GM18507 (cell line): ENCODE measurements at places on chromosomes 16 and 17.

GRCh38 chr17:76234354-76234679 lies 6.0 kb downstream of the RNF157 start:
- no peak for DNase-seq

DNA sequence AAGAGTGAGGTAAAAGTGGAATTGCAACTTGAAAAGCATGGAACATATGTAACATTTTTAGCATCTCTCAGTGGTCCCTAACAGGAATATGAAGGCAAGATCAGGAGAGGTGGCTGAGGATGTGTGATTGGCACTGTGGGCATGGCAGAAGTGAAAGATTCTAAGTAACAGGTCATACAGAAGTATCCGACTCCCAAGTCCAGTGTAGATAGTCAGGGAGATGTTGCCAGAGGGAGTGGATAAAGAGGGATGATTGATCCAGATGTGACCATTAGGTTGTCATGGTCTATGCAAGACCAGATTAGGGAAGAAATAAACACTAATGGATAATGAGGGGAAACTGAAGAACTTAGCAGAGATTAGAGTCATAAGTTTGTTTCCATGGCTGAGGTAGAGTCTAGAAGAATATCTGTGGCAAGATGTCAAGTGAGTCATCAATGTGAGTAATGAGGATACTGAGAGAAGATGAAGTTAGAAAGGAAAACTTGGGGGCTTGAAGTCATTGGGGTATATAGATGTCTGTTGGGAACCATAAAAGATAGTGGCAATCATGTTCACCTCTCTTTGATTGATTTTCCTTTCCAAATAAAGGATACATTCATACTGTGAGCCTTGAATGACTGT lies 23.9 kb upstream of the CAPNS2 start:
- DNase-seq: no peak

DNA sequence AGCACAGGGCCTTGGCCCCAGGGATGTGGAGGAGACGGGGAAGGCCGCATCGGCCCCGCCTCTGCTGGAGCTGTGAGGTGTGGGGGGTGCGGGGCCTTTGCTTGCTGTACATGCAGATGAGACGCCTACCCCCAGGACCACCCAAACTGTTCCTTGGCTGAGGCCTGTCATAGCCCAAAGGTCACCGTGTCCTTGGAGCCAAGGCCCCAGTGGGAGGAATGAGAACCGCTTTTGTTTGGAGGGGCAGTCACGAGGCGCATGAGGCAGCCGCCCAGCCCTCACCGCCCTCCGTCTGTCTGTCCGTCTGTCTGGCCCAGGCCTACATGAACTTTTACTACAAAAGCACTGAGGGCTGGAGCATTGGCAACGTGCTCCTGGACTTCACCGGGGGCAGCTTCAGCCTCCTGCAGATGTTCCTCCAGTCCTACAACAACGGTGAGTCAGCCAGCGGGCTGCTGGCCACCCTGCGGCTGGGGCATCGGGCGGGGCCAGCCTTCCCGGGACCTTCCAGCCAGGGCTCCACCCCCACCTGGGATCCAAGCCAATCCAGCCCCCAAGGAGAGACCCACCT lies 8.8 kb downstream of the TAX1BP3 start:
- no peak for DNase-seq

- no peak for DNase-seq
These were observed 291.6 kb downstream of the MAP2K6 start for GRCh38 chr17:69706127-69706526.

DNA sequence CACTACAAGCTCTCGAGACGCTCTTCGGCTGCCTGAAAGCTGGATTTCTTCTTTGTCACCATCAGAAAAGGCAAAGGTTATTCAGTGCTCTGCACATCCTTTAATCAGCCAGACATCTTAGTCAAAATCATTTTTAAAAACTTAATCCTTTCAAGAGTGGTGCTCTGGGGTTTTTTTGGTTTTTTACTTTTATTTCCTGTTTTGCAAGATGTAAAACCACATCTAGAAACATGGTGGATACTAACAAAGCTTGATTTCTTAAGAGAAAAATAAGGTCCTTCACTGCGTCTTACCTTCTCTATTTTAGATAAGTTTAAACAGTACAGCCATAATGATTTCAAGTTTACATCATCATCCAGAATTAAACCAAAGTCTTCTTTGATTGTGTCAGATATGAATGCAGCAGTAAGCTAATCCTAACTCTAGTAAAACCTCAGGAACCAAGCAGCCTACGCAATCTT lies 6.3 kb downstream of the ANKRD11 start:
- DNase-seq: no peak

GRCh38 chr16:60419859-60420258 lies 1616.4 kb downstream of the CDH8 start:
- DNase-seq: no peak

- DNase-seq: no peak
These were observed 139.8 kb downstream of the PARN start for GRCh38 chr16:14490235-14490634.

DNA sequence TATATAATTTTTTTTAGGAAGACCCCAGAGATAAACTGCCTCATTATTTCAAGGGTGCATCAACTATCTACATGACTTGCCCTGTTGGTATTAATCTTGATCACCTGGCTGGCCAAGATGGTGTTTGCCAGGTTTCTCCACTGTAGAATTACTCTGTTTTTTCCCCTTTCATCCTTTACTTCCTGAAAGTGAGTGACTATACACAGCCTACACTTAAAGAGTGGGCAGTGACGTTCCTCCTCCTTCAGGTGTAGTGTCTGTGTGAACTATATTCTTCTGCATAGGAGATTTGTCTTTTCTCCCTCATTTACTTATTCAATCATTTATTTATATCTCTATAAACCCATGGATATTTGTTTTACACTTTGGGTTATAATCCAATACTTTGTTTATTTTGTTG lies 246.7 kb downstream of the IRF8 start:
- no peak for DNase-seq

DNA sequence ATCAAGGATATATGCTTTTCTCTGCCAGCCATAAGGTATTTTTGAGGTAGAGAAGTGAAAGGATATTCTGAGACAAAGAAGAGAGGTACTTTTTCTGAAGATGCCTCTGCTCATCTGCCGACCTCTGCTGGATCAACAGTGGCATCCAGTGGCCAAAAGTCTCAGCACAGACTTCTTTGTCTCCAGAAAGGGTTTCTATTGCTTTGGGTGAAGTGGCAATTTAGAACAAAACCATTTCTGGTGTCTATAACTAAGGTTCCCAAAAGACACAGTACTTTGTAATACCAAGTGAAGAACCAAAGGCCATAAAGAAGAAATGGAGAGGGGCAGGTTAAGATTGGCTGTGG lies 155.2 kb upstream of the C17orf78 start:
- DNase-seq: no peak

DNA sequence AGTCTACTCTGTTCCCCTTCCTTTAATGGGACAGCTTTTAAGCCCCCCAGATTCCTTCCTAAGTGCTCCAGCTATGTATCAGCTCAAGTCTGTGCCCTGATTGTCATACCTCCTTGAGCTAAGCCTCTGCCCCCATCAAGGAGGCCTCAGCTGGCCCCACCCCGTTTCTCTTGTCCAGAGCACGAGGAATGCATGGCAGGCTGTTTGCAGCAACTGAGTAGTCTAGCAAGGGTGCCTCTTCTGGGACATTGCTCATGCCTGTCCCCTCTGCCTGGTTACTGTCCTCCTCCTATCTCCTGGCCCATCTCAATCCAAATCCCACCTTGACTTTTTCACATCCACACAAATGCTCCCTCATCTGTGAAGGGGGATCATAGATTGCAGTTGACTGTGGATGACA lies 27.8 kb upstream of the TMEM220 start:
- no peak for DNase-seq

DNA sequence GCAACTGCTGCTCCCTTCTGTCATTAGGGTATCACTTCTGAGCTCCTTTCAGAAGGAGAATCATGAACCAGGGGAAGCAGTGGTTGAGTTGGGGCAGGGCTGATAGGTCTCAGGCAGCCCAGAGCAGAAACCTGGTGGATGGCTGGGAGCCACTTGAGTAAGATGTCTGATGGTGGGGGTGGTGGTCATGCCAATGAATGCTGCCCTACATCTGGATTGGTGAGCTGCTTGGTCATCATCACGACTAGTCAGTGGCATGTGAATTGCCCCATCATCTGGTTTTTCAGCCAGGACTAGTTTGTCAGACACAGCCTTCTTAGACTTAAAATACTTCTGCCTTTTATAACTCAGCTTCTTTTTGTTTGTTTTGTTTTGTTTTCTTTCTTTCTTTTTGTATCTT lies 2.6 kb downstream of the GID4 start:
- DNase-seq: no peak

- no peak for DNase-seq
These were observed 263.8 kb downstream of the HS3ST3A1 start for GRCh38 chr17:13337864-13338371.

DNA sequence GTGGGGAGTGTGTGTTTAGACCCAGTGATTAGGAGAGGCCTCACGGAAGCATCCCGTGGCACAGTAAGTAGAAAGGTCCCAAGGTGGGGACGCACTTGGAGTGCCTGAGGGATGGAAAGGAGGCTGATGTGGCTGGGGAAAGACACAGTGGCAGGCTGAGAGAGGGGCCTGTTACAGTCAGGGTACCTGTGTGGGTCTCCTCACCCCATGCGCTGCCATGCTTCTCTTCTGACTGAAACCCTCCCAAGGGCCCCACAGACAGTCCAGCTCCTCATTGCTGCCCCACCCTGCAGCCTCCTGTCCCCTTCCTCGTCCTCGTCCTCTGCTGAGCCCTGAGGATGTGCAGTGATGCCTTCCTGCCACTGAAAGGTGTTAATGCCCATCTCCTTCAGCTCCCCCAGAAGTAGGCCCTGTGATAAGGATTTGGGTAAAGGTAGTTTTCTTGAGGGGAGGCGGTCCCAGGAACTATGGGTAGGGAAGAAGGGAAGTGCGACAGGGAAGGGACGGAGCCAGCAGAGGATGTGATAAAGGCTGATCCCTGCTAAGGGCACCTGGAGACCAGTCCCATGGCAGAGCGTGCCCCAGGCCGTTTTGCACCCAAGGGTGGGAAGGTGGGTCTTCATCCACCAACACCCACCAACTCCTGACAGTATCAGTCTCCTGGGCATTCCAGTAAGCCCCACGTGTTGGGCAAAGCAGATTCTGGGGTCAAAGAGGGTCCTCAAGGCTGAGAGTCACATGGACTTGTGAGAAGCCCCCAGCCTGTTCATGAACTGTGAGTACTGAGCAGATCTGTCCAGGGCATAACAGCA lies 237.2 kb downstream of the GSG1L start:
- no peak for DNase-seq

- no peak for DNase-seq
These were observed 508.4 kb upstream of the GOT2 start for GRCh38 chr16:59242556-59242955.

DNA sequence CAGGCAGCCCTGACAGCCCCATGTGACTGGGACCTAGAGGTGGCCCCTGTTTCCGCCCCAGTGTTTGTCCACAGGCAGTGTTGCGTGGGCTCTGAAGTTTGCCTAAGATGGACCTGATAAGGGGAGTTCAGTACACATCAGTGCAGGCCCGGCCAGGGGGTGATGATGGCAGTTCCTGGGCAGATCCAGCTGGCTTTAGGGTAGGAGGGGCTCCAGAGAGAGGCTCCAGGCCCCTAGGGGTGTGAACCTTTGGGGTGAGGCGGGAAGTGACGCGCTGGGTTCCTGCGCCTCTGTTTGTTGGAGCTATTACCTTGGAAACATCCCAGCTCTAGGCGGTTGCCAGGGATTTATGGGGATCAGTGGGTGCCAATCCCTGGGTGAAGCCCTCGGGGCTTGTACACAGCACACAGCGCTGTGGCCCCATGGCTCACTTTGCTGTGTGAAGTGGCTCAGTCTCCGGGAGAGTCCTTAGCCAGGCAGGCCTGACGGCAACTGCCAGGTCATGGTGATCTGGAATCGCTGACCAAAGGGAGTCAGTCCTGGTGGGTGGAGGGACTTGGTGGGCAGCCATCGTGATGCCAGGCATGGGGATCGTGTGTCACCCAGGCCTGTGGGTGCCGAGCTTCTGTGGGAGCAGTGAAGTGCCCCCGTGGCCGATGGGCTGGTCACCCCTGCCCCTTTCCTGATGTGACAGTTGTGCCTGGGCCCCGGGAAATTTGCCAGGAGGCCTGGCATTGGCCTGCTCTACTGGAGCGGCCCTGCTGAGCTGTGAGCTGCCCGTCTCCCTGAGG lies 146.1 kb downstream of the SEC14L1 start:
- no peak for DNase-seq

DNA sequence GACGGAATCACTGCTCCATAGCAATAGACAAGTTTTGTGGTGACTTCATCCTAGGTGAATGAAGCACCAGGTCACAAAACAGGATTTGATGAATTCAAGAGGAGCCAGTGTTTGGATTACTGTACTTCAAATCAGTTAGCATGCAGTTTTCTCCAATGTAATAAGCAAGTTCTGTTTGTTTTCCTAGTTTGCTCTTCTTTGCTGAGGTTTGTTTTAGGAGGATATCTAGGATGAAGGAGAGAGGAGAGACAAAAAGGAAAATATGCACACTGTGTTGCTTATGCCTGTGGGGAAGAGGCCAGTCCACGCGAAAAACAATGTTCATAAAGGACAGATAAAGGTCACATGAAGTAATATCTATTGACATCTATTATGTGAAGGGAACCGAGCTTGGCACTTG lies 9.0 kb downstream of the KRT37 start:
- DNase-seq: no peak

GRCh38 chr17:40349895-40350688 lies 14.4 kb downstream of the GJD3 start:
- no peak for DNase-seq

DNA sequence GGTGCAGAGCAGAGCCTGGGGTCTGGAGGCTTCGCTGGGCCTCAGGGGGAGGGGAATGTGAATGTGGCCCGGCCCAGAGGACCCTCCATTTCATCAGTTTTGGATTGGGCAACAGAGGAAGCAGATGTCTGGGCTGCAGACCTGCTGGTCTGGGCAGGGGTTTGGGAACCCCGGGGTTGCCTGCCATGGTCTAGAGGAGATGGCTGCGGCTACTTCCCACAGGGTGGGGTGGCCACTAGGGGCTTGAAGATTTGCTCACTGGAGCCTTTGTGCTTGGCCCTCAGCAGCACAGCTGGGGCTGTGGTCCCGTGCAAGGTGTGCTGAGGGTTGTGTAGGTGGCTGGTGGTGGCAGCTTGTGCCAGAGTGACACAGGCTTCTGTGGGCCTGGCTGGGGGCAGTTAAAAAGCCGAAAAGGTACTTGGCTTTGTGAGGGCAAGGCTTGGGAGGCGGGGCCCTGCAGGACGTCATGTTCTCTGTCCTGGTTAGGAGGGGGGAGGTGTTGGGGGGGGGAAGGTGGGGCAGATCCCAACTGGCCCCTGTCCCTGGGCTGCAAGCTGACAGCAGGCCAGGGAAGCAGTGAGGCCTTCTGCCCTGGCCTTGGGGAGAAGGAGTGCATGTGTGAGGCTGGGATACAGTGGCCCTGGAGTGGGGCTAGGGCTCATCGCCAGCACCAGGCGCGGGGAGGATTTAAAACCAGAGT lies 98.0 kb downstream of the KPNA2 start:
- DNase-seq: no peak

- no peak for DNase-seq
These were observed 350.5 kb downstream of the SOX9 start for GRCh38 chr17:72471296-72471695.

- DNase-seq: no peak
These were observed 15.9 kb upstream of the CLEC18C start for GRCh38 chr16:70157477-70158260.

DNA sequence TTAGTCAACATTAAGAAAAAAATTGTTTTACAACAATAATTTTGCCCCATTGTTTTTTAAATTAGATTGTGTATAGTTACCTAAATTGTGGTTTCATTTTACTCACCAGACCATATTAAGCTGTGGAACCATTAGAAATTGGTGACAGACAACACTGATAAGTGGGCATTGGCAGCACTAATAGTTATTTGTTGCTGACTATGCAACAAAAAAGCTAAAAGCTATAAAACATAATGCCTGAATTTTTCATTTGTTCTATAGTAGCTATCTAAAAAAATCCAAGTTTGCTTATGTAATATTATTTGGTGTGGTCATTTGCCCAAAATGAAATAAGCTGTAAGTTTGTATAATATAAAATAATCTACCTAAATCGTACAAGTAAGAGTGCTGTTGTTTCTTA lies 13.7 kb upstream of the VWA3A start:
- no peak for DNase-seq
